KBM-7 (cell line): ENCODE measurements at places on chromosomes 1 and 21.

- no peak for DNase-seq
Measured at GRCh38 chr1:55981010-55981650, 598.2 kb downstream of the PLPP3 start.

DNA sequence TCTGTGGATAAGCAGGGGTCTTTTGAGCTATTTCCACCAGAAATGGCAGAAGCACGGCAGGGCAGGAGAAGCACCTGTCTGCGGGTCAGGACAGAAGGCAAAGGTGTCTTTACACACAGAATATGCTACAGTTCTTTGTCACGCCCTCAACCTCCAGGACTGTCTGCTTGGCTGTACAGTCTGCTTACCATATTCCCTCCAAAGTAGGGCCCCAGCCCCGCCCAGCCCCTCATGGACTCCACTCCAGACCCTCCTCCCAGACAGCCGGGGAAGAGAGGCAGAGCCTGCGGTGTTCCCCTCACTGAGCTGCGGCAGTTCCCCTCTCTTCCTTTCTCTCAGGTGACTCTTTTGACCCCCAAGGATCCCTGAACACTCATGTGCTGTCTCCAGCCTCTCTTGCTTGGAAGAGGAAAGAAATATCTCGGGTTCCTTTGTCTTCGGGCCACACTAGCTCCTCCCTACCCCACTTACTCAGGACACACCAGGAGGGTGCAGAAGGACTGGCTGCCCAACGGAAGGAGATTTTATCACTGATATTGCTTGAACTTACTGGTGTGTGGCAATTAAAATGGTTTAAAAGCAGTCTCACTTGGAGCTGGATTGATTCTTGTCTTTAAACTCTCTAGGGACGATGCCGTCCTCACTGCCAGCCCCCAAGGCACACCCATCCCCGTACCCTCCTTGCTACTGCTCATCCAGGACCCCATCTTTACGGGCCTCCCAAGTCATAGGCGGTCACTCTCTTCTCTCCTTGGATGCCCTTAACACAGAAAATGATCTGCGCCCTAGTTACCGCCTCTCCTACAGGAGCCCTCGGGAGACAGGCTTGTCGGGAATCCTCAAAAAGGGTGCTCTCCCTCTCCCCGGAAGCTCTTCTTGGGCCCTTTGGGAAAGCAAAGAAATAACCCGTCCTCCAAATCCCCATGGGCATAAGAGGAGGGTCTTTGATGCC, 169.7 kb downstream of the TOMM20 start:
- DNase-seq: no peak

GRCh38 chr1:20383631-20384030, 93.0 kb downstream of the VWA5B1 start:
- DNase-seq: no peak

- no peak for DNase-seq
Measured at GRCh38 chr1:230794871-230795605, 47.9 kb downstream of the CAPN9 start.

DNA sequence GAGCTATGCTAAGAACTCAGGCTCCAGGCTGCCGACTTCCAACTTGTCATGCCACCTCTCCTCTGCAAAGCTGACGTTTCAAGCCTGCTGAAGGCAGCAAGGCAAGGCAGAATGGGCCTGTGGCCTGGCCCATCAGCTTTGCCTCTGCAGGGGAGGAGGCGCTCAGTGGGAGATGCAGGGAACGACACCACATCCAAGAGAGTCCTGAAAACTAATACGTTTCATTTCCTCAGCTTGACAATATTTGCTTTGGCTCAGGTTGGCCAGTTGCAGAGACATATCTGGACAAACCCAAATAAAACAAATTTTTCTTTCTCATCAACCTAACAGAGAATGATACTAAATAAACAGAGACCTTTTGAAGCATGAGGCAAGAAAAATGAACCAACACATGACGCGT, 35.3 kb downstream of the BEND5 start:
- no peak for DNase-seq
